ENCODE measurements at places on chromosomes 3 and 15.

GRCh38 chr3:184537885-184538665, 23.5 kb upstream of the EPHB3 start:
- DNase-seq: no peak

DNA sequence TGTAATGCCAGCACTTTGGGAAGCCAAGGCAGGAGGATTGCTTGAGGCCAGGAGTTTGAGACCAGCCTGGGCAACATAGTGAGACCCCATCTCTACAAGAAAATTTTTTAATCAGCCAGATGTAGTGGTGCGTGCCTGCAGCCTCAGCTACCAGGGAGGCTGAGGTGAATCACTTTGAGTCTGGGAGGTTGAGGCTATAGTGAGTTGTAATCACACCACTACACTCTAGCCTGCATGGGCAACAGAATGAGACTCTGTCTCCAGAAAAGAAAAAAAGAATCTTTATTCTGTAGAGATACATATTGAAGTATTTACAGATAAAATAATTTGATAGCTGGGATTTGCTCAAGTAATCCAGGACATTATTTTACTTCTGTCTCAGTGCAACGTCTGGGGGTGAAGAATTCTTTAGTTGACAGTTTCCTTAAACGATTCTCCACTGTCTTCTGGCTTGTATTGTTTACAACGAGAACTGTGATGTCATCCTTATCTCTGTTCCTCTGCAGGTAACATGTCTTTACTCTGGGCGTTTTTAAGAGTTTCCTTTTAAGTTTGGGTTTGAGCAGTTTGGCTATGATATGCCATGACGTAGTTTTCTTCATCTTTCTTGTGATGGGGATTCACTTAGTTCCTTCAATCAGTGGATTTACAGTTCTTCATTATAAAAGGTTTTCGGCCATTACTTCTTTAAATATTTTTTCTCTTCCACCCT, 26.3 kb downstream of the KPNA1 start:
- no peak for DNase-seq

DNA sequence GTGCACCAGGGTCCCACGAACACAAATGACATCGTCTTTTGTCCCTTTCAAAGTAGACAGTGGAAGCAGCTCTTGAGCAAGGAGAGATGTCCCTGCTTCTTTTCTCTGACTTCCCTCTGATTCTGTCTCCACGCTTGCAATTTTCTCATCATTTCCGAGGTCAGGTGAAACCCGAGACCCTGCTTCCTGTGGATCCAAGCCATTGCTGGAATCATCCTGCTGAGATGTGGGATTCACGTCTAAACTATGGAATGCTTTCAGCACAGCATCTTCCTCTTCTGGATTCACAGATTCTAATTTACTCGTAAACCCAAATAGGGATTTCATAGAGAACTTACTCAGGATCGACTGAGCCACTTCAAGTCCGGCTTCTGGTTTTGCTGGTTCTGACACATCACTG, 127.1 kb downstream of the FMN1 start:
- DNase-seq: peak; percentile 28

GRCh38 chr15:58856086-58856485, 77.4 kb downstream of the SLTM start:
- DNase-seq: no peak

DNA sequence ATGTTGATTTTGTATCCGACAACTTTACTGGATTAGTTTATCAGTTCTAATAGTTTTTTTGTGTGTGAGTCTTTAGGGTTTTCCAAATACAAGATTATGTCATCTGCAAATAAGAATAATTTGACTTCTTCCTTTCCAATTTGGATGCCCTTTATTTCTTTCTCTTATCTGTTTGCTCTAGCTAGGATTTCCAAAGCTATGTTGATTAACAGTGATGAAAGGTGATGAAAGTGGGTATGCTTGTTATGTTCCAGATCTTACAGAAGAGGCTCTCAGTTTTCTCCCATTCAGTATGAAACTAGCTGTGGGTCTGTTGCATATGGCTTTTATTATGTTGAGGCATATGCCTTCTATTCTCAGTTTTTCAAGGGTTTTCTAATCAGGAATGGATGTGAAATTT, 56.4 kb upstream of the CHRNB4 start:
- DNase-seq: no peak

DNA sequence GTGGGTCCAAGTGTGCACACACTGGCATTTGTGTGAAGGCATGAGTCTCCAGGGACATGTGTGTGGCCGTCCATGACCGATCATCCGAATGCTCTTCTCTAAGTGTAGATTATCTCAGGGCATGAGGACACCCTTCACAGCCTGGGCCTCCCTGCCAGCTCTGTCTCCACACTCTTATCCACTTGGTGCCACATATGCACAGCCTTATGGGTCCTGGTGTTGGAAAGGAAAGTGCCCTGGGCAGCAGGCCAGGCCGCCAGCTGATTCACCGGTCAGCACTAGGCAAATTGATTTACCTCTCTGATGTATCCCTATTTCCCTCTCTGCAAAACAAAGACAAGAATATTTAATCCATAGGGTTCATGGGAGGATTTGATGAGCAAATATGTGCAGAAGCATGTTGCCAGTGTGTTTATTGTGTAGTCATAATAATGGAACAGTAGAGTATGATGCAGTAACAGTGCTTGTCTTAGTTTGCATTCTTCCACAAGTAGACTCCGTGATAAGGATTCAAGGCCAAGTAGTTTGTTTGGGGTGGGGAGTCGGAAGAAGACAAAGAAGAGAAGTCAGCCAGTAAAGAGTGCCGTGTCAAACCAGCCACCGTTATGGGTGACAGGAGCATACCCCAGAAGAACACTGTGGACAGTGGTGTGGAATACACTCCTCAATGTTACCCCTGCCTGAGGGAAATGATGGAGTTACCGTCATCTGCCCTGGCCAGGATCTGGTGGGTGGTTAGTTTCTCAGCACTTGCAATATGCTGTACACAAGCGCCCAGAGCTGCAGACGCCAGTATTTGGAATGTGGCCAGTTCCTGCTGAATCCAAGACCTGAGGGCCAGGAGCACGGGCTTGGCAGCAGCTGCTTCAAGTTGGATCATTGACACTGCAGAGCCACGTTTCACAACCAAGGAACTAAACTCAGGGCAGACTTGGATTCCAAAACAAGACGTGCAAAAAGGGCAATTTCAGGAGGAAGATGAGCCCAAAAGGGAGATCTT, 85.1 kb downstream of the MTHFS start:
- no peak for DNase-seq

DNA sequence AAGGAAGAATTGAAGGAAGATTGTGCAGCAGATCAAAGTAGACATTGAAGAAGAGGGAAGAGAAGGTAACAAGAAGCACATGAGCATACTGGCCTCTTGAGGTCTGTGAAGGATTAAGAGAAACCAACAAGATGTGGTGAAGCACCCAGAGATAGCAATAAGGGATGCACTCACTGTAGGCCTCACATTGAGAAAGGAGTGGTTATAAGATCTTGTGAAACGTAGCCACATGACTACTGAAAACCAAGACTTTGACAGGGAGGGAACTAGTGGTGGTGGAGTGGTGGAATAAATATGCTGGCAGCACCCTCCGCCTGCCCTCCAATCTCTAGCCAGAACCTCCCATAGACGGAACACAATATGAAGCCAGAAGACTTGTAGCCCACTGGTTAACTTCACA, 651.2 kb downstream of the DIPK2A start:
- no peak for DNase-seq

Data from AG08396 (cell line).